Esophagus (tissue), 2 donors: ENCODE measurements at places on chromosomes 12 and 14. TPM values are rescaled to one million over a fixed set of nuclear protein-coding genes. Genes with fewer than 3 reads are reported as not detected.

The MMP19 gene
- polyA plus RNA-seq, result 0.63 TPM

The CFAP73 gene
- 0.73 TPM for polyA plus RNA-seq

The SDS gene
- polyA plus RNA-seq, result 0.09 TPM

The INHBC gene
- polyA plus RNA-seq, result not detected

The RTL1 gene
- not detected for polyA plus RNA-seq

The DEGS2 gene
- 41.8 TPM for polyA plus RNA-seq

The DRAM1 gene
- 2.8 TPM for polyA plus RNA-seq

The DNAJC22 gene
- 0.02 TPM for polyA plus RNA-seq

The STRAP gene
- 80.7 TPM for polyA plus RNA-seq

The EP400 gene
- 8.9 TPM for polyA plus RNA-seq

The TMEM260 gene
- polyA plus RNA-seq, result 7.3 TPM

The ZCRB1 gene
- 23.9 TPM for polyA plus RNA-seq

The SYNDIG1L gene
- 0.02 TPM for polyA plus RNA-seq

The GDF11 gene
- 0.43 TPM for polyA plus RNA-seq

The TAS2R42 gene
- not detected for polyA plus RNA-seq

The SDR9C7 gene
- polyA plus RNA-seq, result 9.4 TPM

The PRH2 gene
- not detected for polyA plus RNA-seq

The SLC38A4 gene
- polyA plus RNA-seq, result 1.9 TPM

The CMA1 gene
- 0.35 TPM for polyA plus RNA-seq

The SPATS2 gene
- polyA plus RNA-seq, result 5.3 TPM

The MRPL52 gene
- polyA plus RNA-seq, result 99.8 TPM

The LIMA1 gene
- polyA plus RNA-seq, result 21.7 TPM

The AMDHD1 gene
- polyA plus RNA-seq, result 0.33 TPM

The USP44 gene
- polyA plus RNA-seq, result 0.44 TPM

The CCDC196 gene
- polyA plus RNA-seq, result not detected

The STXBP6 gene
- 2.2 TPM for polyA plus RNA-seq

The SMIM41 gene
- 0.22 TPM for polyA plus RNA-seq

The SOAT2 gene
- polyA plus RNA-seq, result 0.16 TPM

The NRIP2 gene
- 0.67 TPM for polyA plus RNA-seq

The TBX5 gene
- 1.2 TPM for polyA plus RNA-seq

The ALKBH1 gene
- polyA plus RNA-seq, result 5.8 TPM
